ENCODE measurements at places on chromosomes 6 and 20.

GRCh38 chr6:2791450-2791974 is 26.3 kb downstream of the WRNIP1 start:
- DNase-seq: no peak

GRCh38 chr6:46053039-46053933 is 37.6 kb upstream of the CLIC5 start:
- no peak for DNase-seq

DNA sequence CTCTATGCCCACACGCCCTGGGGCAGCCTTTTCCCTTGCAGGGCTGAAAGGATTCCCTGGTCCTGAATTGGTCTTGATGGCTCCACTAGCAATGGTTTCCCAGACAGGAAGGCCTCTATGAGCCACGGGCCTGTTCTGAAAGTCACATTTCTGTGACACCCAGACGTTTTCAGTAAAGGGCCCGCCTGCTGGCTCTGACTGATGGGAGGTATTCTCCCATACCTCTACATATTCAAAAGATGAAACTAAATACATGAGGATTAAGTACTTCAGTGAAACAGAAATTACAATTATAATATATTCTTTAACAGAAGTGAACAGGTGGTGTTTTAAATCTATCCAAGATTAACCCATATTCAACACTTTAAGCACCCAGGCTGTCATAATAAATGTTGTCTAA is 629.8 kb downstream of the CDH26 start:
- no peak for DNase-seq

DNA sequence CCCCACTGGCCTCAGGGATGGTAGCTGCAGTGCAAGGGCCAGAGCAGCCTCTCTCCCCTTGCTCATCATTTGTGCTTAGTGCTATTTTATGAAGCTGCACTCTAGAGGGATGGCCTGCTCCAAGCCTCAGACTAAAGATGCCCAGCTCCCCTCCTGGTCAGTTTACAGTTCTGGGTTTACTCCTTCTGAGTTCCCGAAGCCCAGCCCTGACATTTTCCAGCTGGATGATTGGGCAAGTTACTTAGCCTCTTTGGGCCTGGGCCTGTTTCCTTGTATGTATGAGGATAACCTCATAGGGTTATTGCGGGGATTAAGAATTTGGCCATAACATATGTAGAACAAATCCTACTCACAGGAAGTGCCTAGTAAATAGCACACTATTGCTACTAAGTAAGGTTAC is 31.8 kb upstream of the EMILIN3 start:
- DNase-seq: no peak

GRCh38 chr6:80126657-80127345 is 20.3 kb downstream of the BCKDHB start:
- peak; percentile 30 for DNase-seq

GRCh38 chr20:45969712-45970634 is 2.0 kb downstream of the ZNF335 start:
- DNase-seq: no peak

- no peak for DNase-seq
Observed at GRCh38 chr6:144331491-144331969, 46.4 kb downstream of the UTRN start.

GRCh38 chr6:10964684-10965083 is 77.8 kb downstream of the SYCP2L start:
- DNase-seq: no peak

All from NCI-H2029 treated with DMSO at 0.1 percent for 48 hours (cell line).